ENCODE measurements at places on chromosomes 6 and 20. TPM values are rescaled to one million over a fixed set of nuclear protein-coding genes. Genes with fewer than 3 reads are reported as not detected.

FOXA2 gene
- not detected for total RNA-seq

BCAS4 gene
- total RNA-seq, result 10.2 TPM

GMDS gene
- total RNA-seq, result 8.0 TPM

TOX2 gene
- 1.5 TPM for total RNA-seq

EMILIN3 gene
- total RNA-seq, result 0.16 TPM

GLP1R gene
- total RNA-seq, result not detected

BPIFB2 gene
- not detected for total RNA-seq

EPHA7 gene
- 0.16 TPM for total RNA-seq

SASH1 gene
- 103 TPM for total RNA-seq

CAGE1 gene
- total RNA-seq, result not detected

CCDC170 gene
- total RNA-seq, result 3.2 TPM

SPATA25 gene
- 0.97 TPM for total RNA-seq

CTCFL gene
- total RNA-seq, result not detected

TBC1D32 gene
- total RNA-seq, result 27.1 TPM

KIF25 gene
- 0.32 TPM for total RNA-seq

DEK gene
- total RNA-seq, result 96.1 TPM

DYNLT2 gene
- 0.61 TPM for total RNA-seq

SLC2A10 gene
- total RNA-seq, result 107 TPM

BPIFB4 gene
- total RNA-seq, result not detected

RGL2 gene
- total RNA-seq, result 26.8 TPM

MLN gene
- total RNA-seq, result not detected

ID4 gene
- total RNA-seq, result 11.1 TPM

FAM83D gene
- total RNA-seq, result 1.6 TPM

PRKN gene
- 6.3 TPM for total RNA-seq

FAM209B gene
- total RNA-seq, result 0.36 TPM

NOX3 gene
- not detected for total RNA-seq

GPX5 gene
- total RNA-seq, result not detected

ECT2L gene
- not detected for total RNA-seq

TINAG gene
- not detected for total RNA-seq

CDYL gene
- 110 TPM for total RNA-seq

NHLRC1 gene
- total RNA-seq, result 4.1 TPM

C20orf144 gene
- 0.36 TPM for total RNA-seq

SLC22A16 gene
- not detected for total RNA-seq

RIPPLY2 gene
- total RNA-seq, result 0.97 TPM

BMP6 gene
- 2.9 TPM for total RNA-seq

TREML2 gene
- not detected for total RNA-seq

PRPF6 gene
- total RNA-seq, result 55.3 TPM

MICB gene
- 12.9 TPM for total RNA-seq

CTAGE9 gene
- total RNA-seq, result not detected

BHLHE23 gene
- total RNA-seq, result not detected

MYLK2 gene
- total RNA-seq, result under 0.01 TPM

OOEP gene
- 0.16 TPM for total RNA-seq

STX11 gene
- total RNA-seq, result 3.2 TPM

MAFB gene
- 13.8 TPM for total RNA-seq

PLCB4 gene
- 55.3 TPM for total RNA-seq

SLC22A23 gene
- total RNA-seq, result 20.4 TPM

HLA-DQA1 gene
- not detected for total RNA-seq

PRICKLE4 gene
- total RNA-seq, result not detected

PLG gene
- not detected for total RNA-seq

CLVS2 gene
- total RNA-seq, result not detected

LY6G6C gene
- not detected for total RNA-seq

FOXF2 gene
- 0.81 TPM for total RNA-seq

LTB gene
- not detected for total RNA-seq

PARD6B gene
- total RNA-seq, result 0.16 TPM

FAM83C gene
- under 0.01 TPM for total RNA-seq

RNF144B gene
- 10.9 TPM for total RNA-seq

SPAG4 gene
- 2.1 TPM for total RNA-seq

RBPJL gene
- total RNA-seq, result not detected

HLA-C gene
- total RNA-seq, result 530 TPM
